ENCODE measurements at places on chromosomes 2 and 18.

- DNase-seq, result no peak
These were observed 23.5 kb downstream of the MARCHF4 start for GRCh38 chr2:216348756-216349308.

GRCh38 chr2:28510184-28510583 lies 14.3 kb downstream of the PLB1 start:
- no peak for DNase-seq

- DNase-seq, result no peak
These were observed 144.0 kb downstream of the TNS1 start for GRCh38 chr2:217858519-217859491.

DNA sequence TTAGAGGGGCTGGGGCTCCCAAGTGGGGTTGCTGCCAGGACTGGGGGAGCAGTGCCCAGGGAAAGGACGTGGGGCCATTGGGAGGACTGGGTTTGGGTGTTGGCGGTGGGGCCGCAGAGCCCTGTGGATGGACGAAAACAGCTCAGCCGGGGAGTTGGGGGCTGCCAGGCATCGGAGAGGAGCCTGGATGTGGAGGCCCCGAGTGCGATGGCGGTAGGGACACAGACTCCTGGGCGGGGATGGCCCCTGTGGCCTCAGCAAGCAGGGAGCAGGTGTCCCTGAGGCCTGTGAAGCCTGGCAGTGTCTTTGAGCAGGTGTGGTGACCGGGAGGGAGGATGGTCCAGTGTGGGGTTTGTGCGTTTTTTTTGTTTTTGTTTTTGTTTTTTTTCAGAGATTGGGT lies 13.3 kb downstream of the CTDP1 start:
- DNase-seq, result no peak

DNA sequence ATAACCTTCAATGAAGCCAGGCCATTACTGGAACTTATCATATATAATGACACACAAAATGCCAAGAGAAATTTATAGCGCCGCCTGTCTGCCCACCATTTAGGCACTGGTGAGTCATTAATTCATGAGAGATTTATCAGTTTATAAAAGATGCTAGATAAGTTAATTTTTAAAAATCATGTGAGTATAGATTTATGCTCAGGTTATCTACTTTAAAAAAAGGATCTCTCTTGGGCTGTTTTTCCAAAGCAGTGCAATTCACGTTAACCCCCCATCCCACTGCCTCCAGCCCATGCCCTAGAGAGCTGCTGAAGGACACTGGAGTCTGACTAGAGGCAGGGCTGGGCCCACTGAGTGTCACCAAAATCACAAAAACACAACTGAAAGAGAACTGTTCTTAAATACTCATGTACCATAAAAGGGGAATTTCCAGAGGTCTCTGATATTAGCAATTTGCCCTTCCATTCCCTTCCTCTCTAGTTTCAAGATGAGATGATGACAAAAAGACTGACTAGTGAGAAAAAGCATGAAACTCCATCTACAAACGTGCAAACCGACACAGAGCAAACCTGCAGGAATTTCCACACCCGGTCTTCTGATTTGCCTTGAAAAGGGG lies 160.8 kb downstream of the BCL2 start:
- no peak for DNase-seq

- no peak for DNase-seq
These were observed 206.7 kb downstream of the ZFP36L2 start for GRCh38 chr2:43019536-43020183.

DNA sequence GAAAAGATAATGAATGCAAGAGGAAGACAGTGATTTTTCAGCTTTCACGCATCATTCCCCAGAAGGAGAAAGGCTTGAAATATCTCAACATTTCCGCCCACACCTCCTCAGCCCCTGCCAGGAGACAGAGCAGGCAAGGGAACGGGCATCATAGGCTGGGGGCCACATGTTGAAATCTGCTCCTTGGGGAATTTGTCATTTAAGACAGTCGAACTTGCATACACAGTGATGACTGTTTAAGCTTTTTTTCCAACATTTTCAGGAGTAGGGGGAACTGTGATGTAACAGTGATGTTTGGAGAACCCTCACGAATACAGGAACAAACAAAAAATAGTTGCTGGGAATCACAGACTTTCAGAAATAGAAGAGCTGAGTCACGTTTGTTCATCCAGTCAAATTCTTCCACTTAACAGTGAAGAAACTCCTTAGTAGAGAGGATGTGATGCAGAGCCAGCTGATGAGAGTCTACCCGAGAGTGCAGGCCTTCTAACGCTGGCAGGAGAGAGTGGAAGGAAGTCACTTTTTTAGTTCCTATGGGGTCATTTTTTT lies 266.8 kb downstream of the ALPK2 start:
- no peak for DNase-seq

GRCh38 chr18:3578621-3579020 lies 128.6 kb downstream of the TGIF1 start:
- DNase-seq, result no peak

DNA sequence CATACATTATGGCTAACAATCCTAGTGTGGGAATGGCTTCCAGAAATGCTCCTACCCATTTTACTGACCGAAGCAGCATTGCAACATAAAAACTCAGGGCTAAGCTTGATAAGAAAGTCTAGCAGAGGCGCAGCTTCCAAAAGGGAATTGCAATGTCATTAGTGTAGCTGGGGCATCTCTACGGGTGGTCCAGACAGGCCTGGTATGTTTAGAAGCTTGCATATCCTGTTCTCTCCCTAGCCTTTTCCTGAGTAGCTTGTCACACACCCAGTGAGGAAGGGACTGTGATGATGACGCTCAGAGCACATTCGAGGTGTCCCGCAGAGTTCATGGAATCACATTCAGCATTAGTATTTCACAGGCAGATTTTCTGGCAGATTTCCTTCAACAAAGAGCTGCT lies 38.0 kb upstream of the COL5A2 start:
- DNase-seq, result no peak

GRCh38 chr18:21194871-21195771 lies 46.9 kb upstream of the GREB1L start:
- peak; percentile 8 for DNase-seq

DNA sequence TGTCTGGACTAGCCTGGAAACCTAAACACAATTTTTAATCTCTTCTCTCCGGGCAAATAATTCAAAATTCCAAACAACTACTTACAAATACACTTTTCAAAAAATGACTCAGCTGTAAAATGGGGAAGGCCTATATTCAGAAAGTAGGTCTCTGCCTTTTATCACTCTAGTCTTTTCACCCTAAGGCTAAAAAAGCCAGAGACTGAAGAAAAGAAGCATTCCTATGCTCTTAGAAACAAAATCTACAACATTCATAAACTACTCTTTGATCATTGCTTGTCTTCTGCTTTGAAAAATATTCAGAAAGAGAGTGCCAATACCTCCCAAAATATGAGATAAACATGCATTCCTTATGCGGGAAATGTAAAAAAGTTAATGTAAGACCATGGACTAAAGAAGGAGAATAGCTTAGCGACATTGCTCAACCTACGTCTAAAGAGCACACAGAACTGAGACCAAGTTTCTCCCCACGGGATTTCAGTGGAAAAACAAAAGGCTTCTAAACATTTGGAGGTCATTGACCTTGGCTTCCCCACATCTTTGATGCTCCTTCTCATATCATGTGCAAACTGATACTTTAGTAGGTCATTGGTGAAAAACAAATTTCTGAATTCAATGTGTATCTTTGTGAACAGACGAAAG lies 74.4 kb upstream of the EPB41L3 start:
- no peak for DNase-seq

- DNase-seq, result no peak
These were observed 96.7 kb upstream of the ZCCHC2 start for GRCh38 chr18:62426191-62426488.

DNA sequence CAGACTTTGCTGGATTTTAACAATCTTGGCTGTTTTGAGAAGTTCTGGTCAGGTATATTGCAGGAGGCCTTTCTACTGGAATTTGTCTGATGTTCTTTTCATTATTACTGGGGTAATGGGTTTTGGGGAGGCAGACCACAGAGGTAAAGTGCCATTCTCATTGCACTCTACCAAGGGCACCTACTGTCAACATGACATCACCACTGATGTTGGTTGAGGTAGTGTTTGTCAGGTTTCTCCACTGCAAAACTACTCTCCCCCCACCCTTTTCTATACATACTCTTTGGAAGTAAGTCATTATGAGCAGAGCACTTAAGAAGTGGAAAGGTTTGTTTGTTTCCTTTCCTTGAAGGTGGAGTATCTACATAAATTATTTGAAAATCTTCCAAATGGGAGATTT lies 27.0 kb downstream of the PRKD3 start:
- no peak for DNase-seq

DNA sequence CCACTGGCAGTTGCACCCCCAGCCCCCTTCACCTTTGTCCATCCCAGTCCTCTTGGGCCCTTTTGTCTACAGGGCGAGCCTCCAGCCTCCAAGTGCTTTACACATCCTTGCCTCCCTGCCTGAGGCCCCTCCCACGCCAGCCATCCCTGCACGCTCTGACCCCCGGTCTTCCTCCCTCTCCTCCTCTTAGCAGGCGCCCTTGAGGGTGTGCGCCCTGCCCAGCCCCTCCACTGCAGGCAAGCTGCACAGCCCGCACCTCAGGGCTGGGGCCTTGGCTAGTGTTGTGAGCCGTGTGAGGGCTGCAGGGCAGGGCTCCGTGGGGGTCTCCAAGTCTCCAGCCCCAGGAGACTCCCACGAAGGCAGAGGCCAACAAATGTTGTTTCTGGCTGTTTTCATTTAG lies 6.9 kb downstream of the BOK start:
- DNase-seq, result no peak

GRCh38 chr18:78457731-78458130 lies 521.9 kb upstream of the SALL3 start:
- DNase-seq, result no peak

DNA sequence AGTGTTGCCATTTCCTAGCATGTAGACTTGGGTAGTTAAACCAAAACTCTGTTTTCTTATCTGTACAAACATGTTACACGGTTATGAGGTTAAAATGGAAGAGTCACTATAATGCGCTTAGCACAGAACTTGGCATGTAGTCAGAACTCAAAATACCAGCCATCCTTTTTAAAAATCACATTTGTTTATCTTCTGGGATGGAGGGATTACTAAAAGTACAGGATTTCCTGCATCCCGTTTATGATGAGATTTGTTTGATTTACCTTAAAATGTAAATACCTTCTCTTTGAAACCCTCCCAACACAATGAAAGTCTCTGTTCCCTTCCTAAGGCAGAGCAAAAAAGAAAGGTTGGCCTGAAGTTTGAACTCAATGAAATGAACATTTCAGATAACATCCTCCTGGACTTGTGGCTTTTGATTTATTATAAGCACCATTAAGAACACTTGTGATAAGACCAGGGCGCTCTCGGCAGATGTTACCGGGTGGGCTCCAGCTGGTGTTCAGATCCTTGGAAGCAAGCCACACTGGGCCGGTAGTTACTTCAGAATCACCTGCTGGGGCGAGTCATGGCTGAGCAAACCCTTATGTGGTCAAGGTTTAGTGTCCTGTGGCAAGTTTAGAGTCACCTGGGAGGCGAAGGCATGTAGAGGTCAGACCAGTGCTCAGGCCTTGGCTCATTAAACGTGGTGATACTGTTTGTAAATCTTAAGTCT lies 105.7 kb downstream of the MGAT5 start:
- DNase-seq, result peak; percentile 66

GRCh38 chr2:231068525-231069222 lies 12.0 kb downstream of the PSMD1 start:
- DNase-seq, result no peak

DNA sequence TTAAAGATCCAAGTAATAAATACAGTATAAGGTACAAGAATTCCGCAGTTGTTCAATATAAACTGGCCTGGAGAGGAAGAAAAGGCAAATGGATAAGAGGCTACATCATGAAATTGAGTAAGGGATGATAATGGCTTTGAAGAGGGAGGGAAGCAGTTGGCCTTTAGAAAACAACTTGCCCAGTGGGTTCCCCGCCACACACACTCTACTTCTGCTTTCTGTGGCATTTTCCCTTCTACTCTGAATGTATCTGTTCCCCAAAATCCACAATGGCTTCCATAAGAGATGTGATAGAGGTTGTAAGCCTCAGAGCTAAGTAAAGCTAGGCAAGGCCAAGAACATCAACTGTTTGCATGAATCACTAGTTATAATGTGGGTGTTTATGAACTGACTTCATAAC lies 221.3 kb downstream of the MBD2 start:
- DNase-seq, result no peak

GRCh38 chr2:104820126-104820525 lies 33.8 kb upstream of the POU3F3 start:
- no peak for DNase-seq

DNA sequence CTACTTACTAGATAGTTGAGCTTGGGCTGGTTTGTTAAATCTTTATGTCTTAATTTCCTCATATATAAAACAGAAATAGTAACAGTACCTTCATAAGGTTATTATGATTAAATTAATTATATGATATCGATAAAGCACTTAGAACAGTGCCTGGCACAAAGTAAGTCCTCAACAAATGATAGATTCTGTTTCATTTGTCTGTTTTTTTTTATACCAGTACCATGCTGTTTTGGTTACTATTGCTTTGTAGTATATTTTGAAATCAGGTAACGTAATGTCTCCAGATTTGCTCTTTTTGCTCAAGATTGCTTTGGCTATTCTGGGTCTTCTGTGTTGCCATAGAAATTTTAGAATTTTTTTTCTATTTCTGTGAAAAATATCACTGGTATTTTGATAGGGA lies 66.3 kb downstream of the DYM start:
- DNase-seq, result no peak

DNA sequence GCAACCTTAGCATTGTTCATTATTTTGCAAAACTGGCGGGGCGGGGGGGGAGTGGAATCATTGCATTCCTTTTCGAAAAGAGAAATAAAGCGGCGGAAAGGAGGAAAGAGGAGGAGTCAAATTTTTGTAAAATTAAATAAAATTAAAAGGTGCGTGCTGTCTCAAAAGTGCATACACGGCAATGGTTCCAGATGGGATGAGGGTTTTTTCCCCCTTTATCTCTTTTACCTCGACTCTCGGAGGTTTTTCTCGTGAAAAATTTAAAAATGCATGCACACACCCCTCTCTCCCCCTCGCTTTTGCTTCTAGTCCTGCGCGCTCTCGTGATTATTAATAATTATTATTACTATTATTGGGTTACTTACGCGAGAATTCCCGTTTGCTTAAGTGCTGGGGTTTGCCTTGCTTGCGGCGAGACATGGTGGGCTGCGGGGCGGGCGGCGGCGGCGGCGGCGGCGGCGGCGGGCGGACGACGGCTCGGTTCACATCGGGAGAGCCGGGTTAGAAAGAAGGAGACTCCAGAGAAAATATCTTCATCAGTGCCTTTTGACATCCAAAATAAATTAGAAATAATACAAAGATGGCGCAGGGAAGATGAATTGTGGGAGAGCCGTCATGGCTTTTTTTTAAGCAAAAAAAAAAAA lies 481 bp downstream of the BCL11A start:
- no peak for DNase-seq

- DNase-seq, result no peak
These were observed 540 bp downstream of the SOX11 start for GRCh38 chr2:5692561-5693286.

GRCh38 chr2:230643576-230644291 lies 68.9 kb upstream of the CAB39 start:
- no peak for DNase-seq

DNA sequence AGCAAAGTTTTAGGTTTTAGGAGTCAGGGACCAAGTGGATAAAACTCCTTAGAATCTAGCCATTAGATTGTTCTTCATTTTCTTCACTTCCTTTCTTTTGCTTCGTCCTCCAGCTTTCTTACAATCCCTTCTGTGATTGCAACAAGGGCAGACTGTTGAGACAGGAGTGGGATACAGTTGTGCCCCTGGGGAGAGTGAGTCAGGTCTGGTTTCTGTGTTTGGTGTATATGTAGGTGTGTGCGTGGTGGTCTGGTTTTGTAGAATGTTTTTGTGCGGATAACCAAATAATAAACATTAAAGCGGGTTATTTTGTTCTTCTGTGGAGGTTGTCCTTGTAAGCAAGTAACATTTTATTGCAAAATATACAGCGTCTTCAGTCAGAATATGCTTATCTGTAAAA lies 7.3 kb downstream of the INSIG2 start:
- DNase-seq, result no peak

All from NCI-H1092 (cell line).